ENCODE measurements at places on chromosomes 6 and 20.

DNA sequence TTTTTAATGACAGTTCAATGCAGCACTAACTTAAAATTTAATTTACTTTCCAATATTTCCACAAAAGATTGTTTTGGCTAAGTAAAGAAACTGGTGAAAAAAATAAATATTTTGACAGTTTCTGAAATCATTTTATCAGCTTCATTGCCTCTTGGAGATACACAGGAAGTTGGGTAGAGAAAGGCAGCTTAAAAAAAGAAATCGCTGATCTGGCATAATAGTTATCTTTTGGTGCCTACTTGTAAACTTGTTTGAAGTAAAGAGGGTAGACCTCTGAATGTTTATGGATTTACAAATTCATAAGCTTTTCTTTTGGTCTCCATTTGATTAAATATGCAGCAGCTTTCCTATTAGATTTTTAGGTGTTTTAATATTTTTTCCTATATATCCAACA is 103.4 kb downstream of the RTN4IP1 start:
- no peak for DNase-seq

DNA sequence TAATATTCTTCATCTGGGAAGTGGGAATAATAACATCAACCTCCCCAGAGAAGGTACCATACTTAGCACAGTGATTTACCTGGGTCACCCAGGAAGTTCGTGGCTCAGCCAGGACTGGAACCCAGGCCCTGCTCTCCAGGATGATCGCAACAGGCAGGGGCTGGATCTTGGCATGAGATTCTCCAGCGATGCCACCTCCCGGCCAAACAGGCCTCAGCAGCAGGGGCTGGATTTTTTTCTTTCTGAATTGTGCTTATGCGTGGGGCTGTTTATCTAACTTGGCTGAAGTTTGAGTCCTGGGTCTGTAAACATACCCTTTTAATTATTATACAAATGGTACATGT is 129.5 kb upstream of the PTPN1 start:
- peak; percentile 65 for DNase-seq

DNA sequence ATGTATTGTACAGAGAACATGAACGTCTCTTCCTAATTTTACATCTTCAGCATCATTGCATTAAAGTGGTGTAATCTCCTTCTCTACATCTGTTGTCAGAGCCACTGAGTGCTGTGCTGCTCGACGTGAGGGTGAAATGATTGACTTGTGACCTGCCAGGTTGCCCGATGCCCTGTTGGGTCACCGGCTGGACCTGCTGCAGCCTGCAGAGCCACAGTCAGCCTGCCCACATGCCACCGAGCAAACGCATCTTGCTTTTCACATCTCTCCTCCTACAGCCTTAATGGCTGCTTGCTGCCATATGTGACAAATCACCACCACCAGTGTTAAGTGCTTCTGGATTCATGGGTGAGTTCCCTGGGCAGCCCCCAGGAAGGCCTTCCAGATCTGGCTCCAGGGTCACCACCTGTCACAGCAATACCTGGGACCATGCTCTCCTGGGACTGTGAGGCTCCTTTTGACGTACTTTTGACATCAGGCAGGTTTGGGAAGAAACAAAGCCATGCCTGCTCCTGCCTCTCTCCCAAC is 80.3 kb downstream of the ASXL1 start:
- DNase-seq: no peak

DNA sequence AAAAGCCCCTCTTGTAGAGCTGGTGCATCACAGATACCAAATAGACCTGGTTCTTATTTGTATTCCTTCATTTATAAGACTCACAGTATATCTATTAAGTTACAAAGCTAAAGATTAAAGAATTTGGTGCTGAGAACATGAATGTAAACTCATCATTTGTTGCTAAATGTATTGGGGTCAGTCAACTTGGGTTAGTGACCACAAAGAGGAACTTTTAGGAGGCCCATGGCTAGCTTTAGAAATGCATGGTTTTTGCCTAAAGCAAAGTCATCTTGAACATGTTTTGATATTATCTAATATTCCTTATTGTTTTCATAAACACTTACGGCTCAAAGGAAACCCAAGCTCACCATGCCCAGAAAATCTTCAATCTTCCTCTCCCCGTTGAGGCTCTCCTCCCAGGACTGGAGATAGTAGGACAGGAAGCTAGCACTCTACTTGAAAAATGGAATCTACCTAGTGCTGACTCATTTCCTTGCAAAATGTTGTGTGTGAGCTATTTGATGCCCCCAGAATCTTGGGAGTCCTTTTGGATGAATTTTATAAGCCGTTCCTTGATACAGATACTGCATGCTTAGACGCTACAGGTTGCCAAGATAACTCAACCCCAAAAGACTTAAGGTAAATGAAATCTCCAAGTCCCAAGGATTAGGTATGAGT is 121.4 kb downstream of the BMP2 start:
- DNase-seq: no peak

DNA sequence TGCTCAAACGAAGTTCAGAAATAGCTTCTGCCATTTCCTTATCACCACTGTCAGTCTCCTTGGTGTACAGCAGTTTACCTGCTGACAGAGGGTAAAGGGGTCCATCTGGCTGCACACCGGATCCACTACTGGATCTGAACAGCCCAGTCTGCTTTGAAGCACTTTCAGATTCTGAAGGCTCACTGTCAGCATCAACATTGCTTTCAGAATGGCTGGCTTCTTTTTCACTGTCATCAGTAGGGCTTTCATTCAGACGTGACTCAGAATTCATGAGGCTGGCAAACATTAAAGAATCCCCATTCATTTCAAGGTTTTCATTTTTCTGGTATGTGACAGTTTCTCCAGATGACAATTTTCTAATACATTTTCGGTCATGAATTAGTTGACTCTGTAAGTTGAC is 21.0 kb upstream of the PNISR start:
- no peak for DNase-seq

DNA sequence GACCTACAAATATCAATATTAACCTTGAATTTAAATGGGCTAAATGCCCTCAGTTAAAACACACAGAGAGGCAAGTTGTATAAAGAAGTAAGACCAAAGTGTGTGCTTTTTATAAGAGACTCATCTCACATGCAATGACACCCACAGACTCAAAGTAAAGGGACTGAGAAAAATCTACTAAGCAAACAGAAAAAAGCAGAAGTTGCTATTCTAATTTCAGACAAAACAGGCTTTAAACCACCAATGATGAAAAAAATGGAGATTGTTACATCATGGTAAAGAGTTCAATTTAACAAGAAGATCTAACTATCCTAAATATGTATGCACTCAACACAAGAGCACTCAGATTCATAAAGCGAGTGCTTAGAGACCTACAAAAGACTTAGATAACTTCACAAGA is 741.9 kb upstream of the MARCKS start:
- no peak for DNase-seq

GRCh38 chr6:35624341-35625070 is 64.2 kb downstream of the FKBP5 start:
- DNase-seq: no peak

- no peak for DNase-seq
Measured at GRCh38 chr6:169837529-169838250, 86.3 kb downstream of the ERMARD start.

- DNase-seq: no peak
Measured at GRCh38 chr6:167688123-167688522, 138.6 kb upstream of the AFDN start.

DNA sequence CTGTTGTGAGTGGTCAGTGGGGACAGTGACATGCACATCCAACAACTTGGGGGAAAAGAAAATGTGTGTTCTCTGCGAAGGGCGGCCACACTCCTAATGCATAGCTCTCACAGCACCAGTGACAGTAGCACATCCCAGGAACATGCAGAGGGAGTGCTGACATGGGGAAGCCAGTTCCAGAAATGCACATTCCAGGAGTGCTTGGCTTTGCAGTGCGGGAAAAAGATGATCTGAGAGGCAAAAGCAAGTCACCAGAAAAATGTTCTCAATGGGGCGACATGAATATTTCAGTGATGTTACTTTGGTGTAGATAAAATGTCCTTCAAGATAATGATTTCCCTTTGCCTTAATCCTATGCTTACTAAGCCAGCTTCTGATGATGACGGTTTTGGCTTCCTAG is 42.9 kb upstream of the PDE10A start:
- DNase-seq: no peak

DNA sequence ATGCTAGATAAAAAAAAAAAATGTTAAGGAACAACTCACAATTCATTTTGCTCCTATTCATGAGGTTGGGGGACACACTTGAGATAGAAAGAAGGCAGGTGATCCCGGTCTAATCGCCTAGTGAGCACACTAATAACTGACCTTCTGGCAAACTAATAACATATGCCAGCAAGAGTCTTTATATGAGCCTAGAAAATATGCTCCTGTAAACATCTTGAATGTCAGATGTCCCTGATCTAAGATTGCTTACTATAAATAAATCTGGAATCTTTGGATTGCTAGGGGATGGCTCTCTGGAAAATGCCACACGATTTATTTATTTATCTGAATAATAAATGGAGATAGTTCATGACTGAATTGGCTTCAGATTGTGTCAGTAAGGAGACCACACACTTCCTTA is 821.9 kb downstream of the GRIK2 start:
- no peak for DNase-seq

DNA sequence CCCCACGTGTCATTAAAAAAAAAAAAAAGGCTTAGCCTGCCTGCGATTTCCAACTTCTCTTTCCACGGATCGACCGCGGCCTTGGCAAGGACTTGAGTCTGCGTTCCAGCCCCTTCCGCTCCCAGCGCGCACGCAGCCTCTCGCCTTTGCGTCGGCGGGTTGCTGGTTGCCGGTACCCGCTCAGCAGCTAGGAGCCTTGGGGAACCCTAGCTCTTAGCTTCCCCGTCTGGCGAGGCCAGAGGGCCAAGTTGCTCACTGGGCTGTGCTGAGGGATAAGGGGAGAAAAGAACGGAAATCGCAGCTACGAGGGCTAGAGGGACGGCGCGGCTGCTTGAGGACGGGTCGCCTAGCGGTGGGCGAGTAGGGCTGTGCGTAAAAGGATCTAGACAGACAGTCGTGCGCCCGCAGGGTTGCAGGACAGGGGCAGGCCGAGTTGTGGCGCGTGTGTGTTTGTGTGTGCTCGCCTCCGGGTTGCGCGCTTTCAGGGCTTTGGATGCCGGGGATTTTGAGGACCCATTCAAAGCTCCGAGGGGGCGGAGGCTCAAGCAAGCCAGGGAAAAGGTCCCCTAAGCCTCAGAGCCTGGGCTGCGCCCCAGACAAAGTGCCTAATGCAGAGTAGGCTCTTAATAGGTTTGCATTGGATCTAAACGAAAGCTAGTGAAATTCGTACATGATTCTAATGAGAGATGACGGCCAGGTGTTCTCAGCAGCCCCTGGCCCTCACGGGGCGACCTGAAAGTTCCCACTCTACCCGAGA is 40.5 kb upstream of the OSTM1 start:
- DNase-seq: peak; percentile 73

DNA sequence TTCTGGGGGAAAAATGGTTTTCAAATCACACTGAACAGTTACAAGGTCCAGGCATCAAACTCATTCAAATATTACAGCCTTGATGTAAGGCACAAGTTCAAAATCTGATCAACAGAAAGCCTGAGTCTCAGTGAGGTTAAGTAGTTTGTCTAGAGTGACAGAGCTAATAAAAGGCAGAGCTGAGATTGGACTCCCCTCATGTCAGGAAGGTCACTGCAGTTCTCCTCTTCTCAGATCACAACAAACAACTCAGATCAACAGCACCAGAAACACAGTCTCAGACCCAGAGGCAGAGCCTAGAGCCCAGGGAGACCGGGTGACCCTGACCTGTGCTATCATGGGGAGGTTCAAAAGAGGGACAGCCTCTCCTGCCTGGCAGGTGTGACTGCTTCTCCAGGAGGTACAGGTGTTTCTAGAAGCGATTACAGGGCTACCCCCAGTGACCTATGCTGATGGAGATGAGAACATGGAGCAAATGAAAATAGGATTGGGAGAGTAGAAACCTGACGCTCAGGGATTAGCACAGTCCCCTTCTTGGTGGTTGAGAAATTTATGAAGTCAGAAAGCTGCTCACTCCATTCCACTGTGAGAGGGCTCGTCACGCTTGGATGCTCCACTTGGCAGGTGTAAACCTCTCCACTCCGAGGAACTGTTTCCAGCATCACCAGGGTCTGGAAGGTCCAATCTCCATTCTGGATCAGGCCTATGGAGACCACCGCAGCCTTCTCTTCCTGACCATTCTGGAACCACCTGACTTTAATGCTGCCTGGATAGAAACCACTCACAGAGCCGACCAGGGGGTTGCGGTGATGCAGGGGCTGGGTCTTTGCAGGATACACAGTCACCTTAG is 24.3 kb upstream of the HLA-DRB5 start:
- no peak for DNase-seq

DNA sequence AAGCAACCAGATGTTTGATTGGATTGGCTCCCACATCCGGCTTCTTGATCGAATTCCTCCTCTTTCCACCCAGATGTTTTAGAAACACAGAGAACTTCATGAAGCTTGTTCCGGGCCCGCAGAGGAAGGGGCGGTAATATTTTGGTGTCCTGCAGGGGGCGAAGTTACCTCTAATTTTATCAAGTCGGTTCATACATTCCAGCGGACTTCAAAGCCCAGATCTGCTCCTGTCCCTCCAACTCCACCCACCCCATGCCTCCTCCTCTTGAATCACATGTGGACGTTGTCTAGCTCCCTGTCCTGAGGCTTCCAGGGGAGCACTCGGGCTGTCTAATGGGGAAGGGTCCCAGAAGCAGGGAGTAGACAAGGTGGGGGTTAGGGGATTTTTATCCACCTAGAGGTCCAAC is 2.9 kb upstream of the BMP6 start:
- DNase-seq: peak; percentile 69

DNA sequence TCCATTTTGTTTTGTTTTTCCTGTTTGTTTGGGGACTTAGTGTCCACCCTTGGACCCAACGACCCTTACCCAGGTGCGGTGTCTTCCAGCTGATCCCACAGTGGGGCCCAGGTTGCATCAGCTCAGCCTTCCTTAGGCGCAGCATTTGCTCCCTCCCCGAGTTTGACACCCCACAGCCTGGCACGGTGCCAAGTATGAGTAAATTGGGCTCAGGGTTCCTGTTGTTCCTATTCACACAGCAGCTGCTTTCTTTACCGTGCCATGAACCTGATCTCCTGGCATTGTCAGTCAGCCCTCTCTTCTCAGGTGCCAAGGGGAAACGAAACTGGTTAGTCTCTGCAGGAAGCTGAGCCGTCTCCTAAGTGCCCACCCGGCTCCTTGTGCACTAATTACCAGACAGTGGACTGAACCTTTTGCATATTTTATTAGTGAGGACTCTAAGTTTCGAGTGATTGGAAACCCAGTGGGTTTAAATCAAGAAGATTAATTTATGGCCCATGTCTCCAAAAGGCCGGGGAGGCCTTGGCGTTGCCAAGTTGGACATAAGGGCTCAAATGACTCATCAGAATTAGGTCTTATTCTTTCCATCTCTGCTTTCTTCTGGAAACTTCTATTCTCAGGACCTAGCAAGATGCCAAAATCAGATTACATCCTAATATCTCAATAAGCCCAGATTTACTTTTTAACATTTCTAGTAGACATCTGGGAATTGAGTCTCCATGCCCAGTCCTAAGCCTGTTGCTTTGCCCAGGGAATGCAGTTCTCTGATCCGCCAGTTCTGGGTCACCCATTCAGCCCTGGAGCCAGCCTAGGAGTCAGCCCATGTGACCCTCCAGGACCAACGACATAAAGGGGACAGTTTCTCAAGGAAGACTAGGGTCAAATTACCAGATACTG is 68.8 kb downstream of the TSHZ2 start:
- DNase-seq: no peak

All from BE2C (cell line).